ENCODE measurements at places on chromosomes 7 and 10.

- no peak for DNase-seq
These were observed 271.7 kb downstream of the TRIL start for GRCh38 chr7:28686418-28686800.

GRCh38 chr10:72026278-72027111 lies 61.9 kb downstream of the SPOCK2 start:
- no peak for DNase-seq

DNA sequence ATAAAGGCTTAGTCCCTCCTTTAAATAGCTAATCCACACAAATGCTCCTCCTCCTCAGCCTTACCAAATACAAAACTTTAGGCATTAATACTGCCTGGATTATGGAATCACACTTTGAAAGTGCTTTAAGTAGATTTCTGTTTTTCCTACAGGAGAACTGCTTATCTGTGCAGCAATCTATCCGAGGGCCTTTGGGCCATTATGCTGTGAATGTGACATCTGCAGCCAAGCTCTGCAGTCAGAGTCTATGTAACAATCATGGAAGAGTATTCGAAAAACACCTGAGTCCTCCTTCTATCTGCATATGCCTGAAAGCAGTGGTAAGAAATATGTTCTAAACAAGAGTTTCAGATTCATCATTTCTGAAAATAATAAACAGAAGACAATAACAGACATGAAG lies 16.2 kb upstream of the HYAL4 start:
- DNase-seq = no peak

DNA sequence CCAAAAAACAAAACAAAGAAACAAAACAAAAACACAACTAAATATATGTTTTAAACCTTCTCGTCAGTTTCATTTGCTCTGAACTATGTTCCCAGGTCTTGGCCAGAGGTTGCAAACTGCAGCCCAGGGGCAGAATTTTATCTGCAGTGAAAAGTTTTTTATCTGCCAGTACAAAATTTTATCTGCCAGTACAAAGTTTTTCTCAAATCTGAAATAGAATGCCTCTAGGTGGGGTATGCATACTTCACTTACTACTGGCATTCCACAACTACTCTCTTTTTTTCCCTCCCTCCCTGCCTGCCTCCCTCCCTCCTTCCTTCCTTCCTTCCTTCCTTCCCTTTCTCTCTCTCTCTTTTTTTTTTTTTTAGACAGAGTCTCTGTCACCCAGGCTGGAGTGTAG lies 9.4 kb upstream of the CLDN3 start:
- DNase-seq = no peak

GRCh38 chr10:28291881-28292297 lies 11.0 kb downstream of the MPP7 start:
- no peak for DNase-seq

GRCh38 chr10:71427246-71427645 lies 30.5 kb downstream of the CDH23 start:
- DNase-seq = no peak

GRCh38 chr7:33287738-33288137 lies 158.4 kb downstream of the BBS9 start:
- DNase-seq = no peak

DNA sequence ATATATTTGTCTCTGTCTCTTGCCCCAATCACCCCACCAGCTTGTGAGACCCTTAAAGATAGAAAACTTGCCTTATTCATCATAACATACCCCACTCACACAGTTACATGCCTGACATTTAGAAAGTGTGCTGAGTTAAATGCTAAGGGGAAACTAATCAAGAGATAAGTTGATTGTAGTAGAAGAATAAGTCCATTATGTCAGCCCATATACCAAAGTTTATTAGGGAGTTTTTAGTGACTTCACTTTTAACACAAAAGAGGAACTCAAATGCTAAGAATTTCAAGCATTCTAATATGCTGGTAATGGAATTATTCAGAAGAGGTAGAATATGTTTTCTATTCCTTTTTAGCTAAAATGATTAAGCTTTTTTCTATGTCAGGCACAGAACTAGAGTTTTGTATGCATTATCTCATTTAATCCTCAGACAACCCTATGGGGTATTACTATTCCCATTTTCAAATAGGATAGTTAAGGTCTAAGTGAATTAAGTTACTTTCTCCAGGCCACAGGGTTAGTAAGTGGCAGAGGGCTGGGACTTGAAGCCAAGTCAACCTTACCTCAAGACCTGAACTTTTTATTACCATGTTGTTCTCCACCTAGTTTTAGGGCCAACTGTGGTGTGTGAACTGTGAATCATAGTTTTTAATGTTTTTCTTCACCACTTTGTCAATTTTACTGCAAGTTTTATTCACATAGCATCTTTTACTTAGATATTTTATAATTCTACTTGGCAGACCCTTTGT lies 19.6 kb downstream of the ASAH2 start:
- no peak for DNase-seq

GRCh38 chr7:27096768-27097514 lies 1.1 kb upstream of the HOXA1 start:
- DNase-seq = no peak

DNA sequence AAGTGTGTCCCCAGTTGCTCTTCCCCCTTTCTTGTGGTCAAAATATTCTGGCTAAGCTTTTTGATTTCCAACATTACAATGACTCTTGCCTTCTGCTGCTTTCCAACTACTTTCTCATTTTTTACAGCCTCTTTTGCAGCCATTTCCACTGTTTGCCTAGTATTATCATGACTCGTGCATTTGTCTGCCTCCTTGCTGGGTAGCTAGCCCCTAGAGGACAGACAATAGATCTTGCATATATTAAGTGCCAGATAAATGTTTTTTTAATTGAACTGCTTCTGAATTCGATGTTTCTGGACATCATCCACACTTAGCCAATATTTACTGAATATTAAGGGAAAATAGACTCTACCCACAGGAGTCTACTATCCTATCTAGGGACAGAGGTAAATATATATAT lies 124.5 kb downstream of the POU6F2 start:
- DNase-seq = no peak

- DNase-seq = no peak
These were observed 116.7 kb downstream of the RGS10 start for GRCh38 chr10:119425881-119426170.

DNA sequence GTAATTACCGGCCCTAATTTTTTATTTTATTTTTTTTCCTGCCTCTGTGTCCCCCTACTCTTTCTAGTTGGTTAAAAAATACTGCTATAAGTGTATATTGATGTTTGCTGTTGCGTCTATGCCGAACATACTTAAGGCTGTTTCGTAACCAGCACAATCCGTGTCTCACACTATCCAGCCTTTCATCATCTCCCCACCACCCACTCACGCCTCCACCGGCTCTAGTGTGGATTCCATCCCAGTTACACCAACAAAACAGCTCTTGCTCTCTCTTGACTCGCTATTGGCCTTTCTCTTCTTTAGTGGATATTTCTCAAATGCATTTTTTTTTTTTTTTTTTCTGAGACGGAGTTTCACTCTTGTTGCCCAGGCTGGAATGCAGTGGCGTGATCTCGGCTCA lies 70.1 kb upstream of the CAMK1D start:
- no peak for DNase-seq

DNA sequence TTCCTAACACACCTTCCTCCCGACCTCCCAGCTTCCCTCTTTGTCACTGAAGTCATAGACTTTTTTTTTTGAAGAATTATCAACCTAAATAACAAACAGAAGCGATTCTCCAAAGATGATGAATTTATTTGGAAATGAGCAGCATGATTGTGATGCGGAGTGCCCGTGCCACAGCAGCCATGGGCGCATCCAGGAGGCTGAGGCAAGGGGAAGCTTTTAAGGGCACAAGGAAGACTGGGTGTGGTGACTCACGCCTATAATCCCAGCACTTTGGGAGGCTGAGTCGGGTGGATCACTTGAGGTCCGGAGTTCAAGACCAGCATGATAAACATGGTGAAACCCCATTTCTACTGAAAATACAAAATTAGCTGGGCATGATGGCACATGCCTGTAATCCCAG lies 16.2 kb upstream of the GIMAP8 start:
- DNase-seq = no peak

DNA sequence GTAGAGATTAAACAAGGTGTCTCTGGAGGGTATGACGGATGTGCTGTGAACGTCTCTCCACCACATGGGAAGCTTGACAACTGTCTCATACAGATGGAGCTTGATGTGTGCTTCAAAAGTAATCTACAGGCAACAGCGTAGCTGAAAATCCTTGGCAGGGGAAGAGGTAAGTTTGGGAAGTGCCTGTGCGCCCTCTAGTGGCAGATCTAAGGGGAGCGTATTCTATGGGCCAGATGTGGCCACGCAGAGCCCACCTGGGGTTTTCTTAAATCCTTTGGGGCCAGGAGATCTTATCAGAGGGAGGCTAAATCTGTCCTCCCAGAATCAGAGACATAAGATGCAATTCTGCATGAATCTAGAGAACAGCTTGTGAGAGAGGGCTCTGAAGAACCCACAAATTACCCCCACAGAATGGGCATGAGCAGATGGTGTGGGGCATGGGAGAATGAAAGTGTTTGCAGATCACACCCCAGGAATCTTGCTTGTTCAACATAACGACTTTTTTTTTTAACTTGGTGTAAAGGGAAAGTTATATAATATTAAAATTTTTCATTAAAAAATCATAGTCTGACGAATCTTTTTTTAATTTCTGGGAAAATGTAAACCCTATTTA lies 91.2 kb upstream of the MPP7 start:
- DNase-seq = peak; percentile 23
